ENCODE measurements at places on chromosomes 4 and X.

DNA sequence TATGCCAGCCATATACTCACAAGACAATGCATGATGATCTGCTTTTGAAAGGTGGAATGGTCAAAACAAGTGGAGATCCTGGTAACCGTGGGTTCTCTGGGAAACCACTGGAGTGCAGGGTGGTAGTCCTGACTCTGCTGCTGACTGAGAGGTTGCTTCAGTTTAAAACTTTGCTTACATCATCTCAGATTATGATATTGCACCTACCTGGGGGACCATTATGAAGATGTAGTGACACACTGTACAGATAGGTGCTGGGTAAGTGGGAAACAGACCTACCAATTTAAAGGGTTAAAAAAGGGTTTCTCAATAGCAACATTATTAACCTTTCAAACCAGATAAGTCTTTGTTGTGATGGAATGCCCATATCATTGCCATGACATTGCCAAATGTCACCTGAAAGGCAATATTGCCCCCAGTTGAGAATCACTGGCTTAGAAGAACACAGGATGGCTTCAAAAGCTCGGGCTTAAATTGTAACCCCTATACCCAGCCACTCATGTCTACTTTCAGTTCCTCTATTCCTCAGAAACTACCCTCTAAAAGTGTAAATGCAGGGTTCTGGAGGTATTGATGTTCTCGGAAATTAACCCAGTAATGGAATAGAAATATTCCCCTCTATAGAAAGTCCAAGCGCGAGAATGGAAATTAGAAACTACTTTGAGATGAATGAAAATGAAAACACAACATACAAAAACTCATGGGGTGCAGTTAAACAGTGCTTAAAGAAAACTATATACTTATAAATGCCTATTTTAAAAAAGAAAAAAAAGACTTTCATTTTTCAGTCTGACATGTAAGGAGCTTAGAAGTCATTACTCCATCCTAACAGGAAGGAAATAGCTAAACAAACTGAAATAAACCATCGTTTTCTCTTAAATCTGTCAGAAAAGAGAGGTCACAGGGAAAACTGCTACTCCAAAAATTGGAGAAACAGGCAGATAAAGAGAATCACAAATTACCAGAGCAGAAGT is 65.8 kb downstream of the ARHGEF6 start:
- no peak for DNase-seq

DNA sequence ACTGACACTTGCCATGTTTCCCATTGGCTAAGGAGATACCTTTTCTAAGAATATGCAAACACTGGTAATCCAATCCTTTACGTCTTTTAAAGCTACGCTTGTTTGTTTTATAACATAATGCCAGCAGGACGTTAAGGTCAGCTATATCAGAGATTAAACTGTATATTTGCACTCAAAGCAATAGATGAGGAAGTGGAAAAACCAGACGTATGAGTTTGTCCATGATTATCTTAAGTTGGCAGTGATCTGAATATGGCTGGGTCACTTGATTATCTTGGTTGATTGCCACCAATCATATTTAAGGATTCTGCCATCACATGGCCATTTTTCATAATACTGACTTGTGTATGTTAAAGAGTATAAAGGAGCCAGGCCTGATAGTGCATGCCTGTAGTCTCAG is 19.4 kb downstream of the TMSB4X start:
- DNase-seq, result no peak

DNA sequence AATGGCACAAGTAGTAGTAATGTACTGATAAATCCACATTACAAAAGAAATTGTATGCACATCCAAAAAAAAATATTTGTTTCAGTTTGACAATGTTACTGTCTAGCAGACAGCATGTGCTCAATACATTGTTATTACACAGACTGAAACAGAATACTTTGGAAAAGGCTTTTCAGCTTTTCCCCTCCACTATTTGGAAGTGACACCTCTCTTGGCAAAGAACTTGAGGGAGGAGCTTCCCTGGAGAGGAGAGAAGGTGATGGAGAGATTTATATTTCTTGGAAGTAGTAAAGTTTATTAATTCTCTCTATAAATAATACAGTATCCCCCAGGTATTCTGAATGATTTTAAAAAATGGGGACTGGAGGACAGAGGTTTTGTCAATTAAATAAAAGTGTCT is 131.8 kb downstream of the SCFD2 start:
- no peak for DNase-seq

DNA sequence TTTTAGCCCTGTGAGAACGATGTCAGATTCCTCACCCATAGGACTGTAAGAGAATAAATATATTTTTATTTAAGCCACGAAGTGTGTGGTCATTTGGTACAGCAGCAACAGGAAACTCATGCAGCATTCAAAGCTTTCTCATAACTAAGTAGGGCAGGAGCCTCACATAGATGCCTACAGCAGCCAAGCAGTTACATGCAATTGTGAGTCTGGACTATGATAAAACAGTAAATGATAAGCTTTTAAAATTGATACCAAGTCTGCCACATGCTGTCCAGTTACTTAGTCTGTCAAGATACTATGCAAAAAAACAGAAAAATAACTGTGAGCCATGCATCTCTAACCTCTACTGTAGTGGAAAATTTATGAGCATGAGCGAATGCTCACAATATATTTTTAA is 359.6 kb downstream of the HS3ST1 start:
- no peak for DNase-seq

GRCh38 chr4:108941904-108942430 is 179.1 kb upstream of the ETNPPL start:
- DNase-seq, result no peak

DNA sequence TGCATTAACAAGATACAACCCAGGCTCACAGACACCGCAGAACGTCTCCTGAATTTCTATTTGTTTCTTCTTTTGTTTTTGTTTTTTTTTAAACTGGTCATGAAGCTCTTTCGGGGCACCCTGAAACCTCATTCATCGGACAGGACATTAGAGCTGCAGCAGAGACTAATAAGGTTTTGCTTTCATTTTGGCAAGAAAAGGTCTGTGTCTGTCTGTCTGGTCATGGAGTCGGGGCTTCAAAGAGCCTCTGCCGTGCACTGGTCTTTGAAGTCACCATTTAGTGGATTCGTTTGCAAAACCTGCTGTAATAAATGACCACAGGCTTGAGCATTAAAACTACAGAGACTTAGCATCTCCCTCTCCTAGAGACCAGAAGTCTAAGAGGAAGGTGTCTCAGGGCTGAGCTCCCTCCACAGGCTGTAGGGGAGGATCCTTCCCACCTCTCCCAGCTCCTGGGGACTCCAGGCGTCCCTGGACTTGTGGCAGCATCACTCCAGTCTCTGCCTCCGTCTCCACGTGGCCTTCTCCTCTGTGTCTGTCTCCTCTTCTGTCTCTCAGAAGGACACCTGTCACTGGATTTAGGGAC is 247.5 kb downstream of the CRLF2 start:
- peak; percentile 32 for DNase-seq

GRCh38 chr4:173698557-173699262 is 168.7 kb upstream of the HAND2 start:
- DNase-seq, result no peak

DNA sequence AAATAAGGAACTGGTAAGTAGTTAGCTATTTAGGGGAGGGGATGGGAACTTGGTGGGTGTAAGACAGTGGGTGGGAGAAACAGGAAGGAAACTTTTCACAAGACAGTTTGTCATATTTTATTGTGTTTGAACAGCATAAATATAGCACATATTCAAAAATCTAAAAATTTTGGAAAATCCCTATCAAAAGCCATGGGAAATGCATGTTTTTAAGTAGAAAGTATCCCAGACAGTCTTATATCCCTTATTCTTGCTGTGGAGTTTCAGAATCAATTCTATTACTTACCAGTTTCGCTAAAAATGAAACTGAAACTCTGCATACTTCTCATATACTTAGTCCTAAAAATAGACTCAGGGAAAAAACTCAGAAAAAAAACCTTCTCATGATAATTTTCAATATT is 22.3 kb upstream of the RASGEF1B start:
- DNase-seq, result no peak

DNA sequence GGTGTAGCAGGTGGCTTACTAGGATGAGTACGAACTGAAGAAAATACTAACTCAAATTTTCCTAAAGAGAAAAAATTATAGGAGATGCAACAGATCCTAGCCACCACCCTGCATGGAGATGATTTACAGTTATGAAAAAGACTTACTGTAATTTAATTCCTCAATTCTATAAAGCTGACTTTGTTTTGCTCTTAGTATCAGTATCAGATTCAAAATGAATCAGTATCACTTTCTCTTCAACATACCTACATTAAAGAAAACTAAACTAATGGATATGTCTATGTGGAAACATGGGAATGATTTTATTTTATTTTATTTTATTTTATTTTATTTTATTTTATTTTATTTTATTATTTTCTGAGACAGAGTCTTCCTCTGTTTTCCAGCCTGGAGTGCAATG is 525.8 kb downstream of the NLGN4X start:
- DNase-seq, result no peak

DNA sequence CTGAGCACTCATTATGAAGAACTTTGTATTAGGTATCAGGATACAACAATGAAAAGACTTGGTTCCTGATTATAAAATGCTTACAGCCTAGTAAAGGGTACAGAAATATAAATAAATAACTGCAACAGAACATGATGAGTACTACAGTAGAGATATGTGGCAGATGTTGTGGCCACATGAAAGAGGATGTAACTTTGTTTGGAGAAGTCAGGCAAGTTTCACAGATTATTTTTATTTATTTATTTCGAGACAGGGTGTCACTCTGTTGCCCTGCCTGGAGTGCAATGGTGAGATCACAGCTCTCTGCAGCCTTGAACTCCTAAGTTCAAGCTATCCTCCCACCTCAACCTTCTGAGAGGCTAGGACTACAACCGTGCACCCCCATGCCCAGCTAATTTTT is 15.8 kb upstream of the UBE2K start:
- no peak for DNase-seq

GRCh38 chr4:112502871-112503270 is 13.1 kb downstream of the NEUROG2 start:
- DNase-seq, result no peak

DNA sequence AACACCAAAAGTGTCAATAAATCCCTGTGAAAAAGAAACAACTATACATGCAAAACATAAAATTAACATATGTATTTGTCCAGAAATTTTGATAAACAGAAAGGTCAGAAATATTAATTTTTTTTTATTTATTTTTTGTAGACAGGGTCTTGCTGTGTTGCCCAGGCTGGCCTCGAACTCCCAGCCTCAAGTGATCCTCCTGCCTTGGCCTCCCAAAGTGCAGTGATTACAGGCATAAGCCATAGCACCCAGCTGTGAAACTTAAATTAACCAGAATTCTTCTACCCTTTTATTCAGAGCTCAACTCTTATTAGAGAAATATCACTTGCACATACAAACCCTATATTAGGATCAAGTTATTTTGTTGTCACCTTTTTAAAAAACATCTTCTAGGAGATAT is 16.2 kb downstream of the ANAPC10 start:
- no peak for DNase-seq

- DNase-seq, result no peak
Measured at GRCh38 chr4:32022071-32022470, 1301.9 kb downstream of the PCDH7 start.

GRCh38 chrX:141669689-141670088 is 28.9 kb downstream of the SPANXD start:
- peak; percentile 7 for DNase-seq

DNA sequence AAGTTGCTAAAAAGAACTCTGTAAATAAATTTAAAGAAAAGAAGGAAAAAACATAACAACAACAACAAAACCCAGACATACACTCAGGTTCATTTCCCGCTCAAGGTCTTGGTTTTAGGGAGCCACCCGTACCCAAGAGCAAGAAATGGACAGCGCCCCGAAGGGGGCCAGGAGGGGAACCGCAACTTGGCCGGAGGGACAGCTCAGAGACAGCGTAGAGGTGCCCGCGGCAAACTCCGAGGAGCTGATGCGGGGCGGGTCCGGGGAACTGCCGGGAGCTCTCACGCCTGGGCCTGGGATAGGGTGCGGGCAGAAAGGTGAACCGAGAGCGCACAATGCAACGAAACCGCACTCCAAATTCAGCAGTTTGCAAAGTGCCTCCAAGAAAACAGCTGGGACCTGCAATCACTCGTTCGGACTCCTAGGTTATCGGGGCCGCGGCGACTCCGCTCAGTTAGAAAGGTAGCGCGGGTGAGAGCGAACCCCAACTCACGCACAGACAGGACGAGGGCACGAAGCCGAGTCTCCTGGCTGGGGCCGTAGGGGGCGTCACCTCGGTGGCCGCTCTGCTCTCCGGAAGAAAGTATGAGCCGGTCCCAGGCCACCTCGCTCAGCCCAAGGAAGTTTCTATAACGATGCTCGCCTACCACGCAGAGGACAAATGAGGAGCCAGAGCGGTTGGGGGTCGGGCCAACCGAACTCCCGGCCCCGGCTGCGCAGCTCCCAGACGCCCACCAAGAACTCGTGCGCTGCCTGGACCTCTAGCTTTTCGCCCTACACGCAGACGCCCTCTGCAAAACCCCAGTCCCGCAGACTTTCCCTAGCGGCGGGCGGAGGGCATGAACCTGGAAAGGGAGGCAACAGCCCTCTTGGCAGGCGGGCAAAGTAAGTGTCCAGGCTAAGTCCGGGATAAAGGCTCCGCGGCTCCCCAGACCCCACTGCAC is 1.4 kb downstream of the NDNF start:
- DNase-seq, result peak; percentile 34

GRCh38 chr4:105061136-105061696 is 85.5 kb upstream of the TET2 start:
- DNase-seq, result no peak

DNA sequence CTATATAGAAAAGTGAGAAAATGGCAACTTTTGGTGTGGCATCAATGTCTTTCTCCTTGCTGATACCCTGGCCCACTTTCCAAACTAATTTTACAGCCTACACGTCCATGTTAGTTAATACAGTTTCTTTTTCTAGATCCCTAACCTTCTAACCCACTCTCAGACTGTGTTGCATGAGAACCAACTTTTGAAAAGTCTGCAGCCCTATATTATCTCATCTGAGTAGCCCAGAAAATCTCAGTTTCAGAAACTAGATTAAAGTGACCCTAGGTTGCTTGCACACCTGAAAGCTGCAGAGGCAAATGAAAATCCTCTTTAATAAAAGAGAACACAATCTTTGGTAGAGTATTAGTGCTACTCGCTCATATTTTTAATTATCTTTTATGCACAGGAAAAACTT is 371.6 kb upstream of the EMCN start:
- no peak for DNase-seq

- peak; percentile 41 for DNase-seq
Measured at GRCh38 chrX:154013614-154014360, 5.9 kb downstream of the IRAK1 start.
